ENCODE measurements at places on chromosomes 13 and 19.

GRCh38 chr13:107422421-107422820, 792.9 kb downstream of the LIG4 start:
- DNase-seq, result no peak

DNA sequence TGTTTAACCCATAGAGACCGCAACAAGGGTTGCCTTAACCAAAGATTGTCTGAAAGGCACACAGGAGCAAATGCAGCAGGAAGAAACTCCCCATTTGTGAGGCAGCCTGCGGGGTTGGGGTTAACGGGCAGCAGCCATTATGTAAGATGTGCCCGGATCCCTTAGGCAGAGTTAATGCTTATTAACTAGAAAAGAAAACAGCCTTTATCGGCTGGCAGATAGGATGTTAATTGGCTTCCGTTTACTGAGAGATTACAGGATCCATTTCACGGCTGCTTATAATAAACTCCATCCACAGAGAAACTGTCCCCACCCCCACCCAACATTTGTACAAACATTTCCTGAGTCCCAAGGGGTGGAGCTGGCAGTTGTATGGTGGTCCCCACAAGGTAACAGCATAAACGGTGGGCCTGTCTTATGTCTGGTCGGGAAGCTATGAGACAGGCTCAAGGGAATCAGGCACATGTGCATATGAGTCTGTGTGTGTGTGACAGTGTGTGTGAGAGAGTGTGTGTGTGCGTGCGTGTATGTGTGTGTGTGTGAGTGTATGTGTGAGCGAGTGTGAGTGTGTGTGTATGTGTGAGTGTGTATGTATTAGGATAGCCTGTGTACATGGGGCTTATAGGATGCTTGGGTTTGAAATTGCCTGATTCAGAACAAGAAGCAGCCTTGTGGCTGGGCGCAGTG, 10.5 kb downstream of the SLC25A42 start:
- DNase-seq, result no peak

DNA sequence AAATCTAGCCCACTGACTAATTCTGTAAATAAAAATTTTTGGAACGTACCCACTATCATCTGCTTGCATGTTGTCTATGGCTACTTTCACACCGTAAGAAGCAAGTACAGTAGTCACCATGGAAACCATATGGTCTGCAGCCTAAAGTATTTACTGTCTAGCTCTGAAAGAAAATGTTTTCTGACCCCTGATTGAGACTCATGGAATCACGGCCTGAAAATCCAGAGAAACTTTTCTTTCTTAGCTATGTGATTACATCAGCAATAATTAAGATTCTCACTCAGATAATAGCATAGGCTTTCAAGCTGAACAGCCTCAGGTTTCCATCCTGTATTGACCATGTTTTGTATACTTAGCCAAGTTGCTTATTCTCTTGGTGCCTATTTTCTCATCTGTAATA, 264.6 kb downstream of the NHLRC3 start:
- DNase-seq, result no peak

GRCh38 chr19:54644056-54644455, 13.8 kb downstream of the LILRB1 start:
- no peak for DNase-seq

- no peak for DNase-seq
Observed at GRCh38 chr19:51431124-51431523, 13.7 kb upstream of the SIGLEC10 start.

DNA sequence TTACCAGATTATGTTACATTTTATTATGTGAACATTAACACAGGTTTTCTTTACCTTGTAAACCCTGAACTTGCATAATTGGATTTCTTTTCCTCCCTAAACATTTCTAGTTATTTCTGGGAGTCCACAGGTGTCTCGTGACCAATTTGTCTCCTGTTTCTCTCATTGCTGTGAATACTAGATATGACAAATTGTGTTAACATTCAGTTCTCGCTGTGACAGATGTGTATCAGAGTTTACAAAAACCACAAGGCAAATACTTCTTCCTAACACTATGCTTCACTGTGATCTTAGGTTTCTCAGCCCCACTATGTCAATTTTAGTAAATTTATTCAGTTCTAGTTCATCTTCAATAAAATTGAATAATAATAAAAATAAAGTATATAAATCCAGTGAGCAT, 1554.9 kb downstream of the EFNB2 start:
- no peak for DNase-seq

- DNase-seq, result no peak
Observed at GRCh38 chr19:40932008-40932959, 50.3 kb upstream of the CYP2A7 start.

GRCh38 chr13:39099231-39099630, 61.0 kb downstream of the NHLRC3 start:
- no peak for DNase-seq

GRCh38 chr19:3346677-3347353, 19.6 kb upstream of the NFIC start:
- no peak for DNase-seq

- no peak for DNase-seq
Observed at GRCh38 chr13:110463871-110464510, 97.5 kb downstream of the RAB20 start.

DNA sequence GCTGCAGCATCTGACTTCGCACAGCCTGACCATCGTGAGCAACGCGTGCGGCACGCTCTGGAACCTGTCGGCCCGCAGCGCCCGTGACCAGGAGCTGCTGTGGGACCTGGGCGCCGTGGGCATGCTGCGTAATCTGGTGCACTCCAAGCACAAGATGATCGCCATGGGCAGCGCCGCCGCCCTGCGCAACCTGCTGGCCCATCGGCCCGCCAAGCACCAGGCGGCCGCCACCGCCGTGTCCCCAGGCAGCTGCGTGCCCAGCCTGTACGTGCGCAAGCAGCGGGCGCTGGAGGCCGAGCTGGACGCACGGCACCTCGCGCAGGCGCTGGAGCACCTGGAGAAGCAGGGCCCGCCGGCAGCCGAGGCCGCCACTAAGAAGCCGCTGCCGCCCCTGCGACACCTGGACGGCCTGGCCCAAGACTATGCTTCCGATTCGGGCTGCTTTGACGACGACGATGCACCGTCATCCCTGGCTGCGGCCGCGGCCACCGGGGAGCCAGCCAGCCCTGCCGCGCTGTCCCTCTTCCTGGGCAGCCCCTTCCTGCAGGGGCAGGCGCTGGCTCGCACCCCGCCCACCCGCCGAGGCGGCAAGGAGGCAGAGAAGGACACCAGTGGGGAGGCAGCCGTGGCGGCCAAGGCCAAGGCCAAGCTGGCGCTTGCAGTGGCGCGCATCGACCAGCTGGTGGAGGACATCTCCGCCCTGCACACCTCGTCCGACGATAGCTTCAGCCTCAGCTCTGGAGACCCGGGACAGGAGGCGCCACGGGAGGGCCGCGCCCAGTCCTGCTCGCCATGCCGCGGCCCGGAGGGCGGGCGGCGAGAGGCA, 13.6 kb downstream of the C19orf25 start:
- no peak for DNase-seq
